Myometrial cell (primary cell): ENCODE measurements at places on chromosomes 7 and 10. TPM values are rescaled to one million over a fixed set of nuclear protein-coding genes. Genes with fewer than 3 reads are reported as not detected.

SPACDR gene
- total RNA-seq: 0.86 TPM in 1 of 2 replicates, not detected in the other

HOGA1 gene
- total RNA-seq: under 0.01 and 2.1 TPM in 2 replicates

PNLIP gene
- total RNA-seq: not detected in 2 replicates

OPALIN gene
- total RNA-seq: not detected in 2 replicates

HTR5A gene
- total RNA-seq: not detected in 2 replicates

RNF32 gene
- 0.29 and 2.8 TPM in 2 replicates for total RNA-seq

TFEC gene
- not detected in 2 replicates for total RNA-seq
